ENCODE measurements at places on chromosomes 1 and 21. TPM values are rescaled to one million over a fixed set of nuclear protein-coding genes. Genes with fewer than 3 reads are reported as not detected.

GRCh38 chr1:114318961-114319360 is 165.3 kb upstream of the SYT6 start:
- no peaks in the 10 kb centered on the region for H3K36me3 ChIP-seq
- no peak overlapping the region for H3K4me3 ChIP-seq
- peaks cover 3% of the 10 kb centered on the region for H3K27me3 ChIP-seq
- H3K27ac ChIP-seq = no peak overlapping the region

- H3K4me1 ChIP-seq = no peaks in the 10 kb centered on the region
- no peaks in the 10 kb centered on the region for H3K36me3 ChIP-seq
- no peak overlapping the region for H3K27ac ChIP-seq
- no peak overlapping the region for H3K4me3 ChIP-seq
- DNase-seq = no peak
Measured at GRCh38 chr1:51969038-51969705, 21.3 kb downstream of the RAB3B start.

DNA sequence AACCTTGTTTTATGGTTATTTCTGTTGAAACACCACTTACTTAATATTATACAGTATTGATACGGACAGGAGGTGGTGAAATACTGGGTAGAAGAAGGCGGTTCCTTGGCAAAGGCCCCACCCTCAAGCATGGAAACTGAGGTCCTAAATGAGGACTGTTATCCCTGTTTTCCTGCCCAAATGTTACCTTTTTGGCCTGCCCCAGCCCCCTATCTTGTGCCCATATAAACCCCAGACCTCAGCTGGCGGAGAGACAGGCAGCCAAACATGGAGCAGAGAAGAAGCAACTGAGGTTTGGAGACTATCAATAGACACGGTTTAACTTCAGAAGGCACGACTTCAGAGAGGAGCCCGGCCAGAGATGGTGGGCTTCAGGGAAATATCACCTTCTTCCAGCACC is 640.1 kb downstream of the PTPRU start:
- H3K27ac ChIP-seq = no peak overlapping the region
- no peaks in the 10 kb centered on the region for H3K4me1 ChIP-seq
- DNase-seq = no peak
- H3K36me3 ChIP-seq = no peaks in the 10 kb centered on the region
- H3K4me3 ChIP-seq = no peak overlapping the region
- peaks cover 2% of the 10 kb centered on the region for H3K27me3 ChIP-seq

- no peak overlapping the region for H3K4me3 ChIP-seq
- no peak for DNase-seq
- peaks cover 19% of the 10 kb centered on the region for H3K4me1 ChIP-seq
- H3K27ac ChIP-seq = no peak overlapping the region
- H3K27me3 ChIP-seq = peaks cover 3% of the 10 kb centered on the region
- H3K36me3 ChIP-seq = peaks cover 4% of the 10 kb centered on the region
Measured at GRCh38 chr1:225885336-225885735, 3.2 kb upstream of the TMEM63A start.

- H3K27ac ChIP-seq = no peak overlapping the region
- no peaks in the 10 kb centered on the region for H3K36me3 ChIP-seq
- no peaks in the 10 kb centered on the region for H3K27me3 ChIP-seq
- H3K4me3 ChIP-seq = no peak overlapping the region
- DNase-seq = no peak
Measured at GRCh38 chr1:159113596-159114433, 37.2 kb upstream of the AIM2 start.

The APCS gene
- total RNA-seq = not detected

The SH3BGR gene
- 0.33 TPM for total RNA-seq

The ILF2 gene
- 182 TPM for total RNA-seq

The CRP gene
- not detected for total RNA-seq

DNA sequence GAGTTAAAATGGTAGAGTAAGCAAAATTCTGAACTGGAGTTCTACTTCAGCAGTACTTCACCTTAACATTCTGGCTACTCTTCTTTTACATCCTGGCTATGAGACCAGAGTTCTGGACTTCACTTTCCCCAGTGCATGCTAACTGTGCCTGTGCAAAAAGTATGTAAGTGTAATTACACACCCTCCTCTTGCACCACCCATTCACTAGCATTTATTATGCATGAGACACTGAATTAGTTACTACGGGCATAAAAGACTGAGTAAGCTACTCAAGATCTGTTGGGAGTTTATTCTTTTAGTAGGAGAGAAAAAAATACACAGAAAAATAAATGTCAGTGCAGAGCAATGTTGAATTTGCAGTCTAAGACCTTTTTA is 87.2 kb downstream of the GIPC2 start:
- no peaks in the 10 kb centered on the region for H3K36me3 ChIP-seq
- H3K4me3 ChIP-seq = no peak overlapping the region
- no peak for DNase-seq
- no peaks in the 10 kb centered on the region for H3K4me1 ChIP-seq

- no peaks in the 10 kb centered on the region for H3K36me3 ChIP-seq
- H3K4me1 ChIP-seq = no peaks in the 10 kb centered on the region
- DNase-seq = no peak
- H3K27me3 ChIP-seq = peaks cover 5% of the 10 kb centered on the region
Measured at GRCh38 chr1:177255411-177255810, 84.7 kb downstream of the BRINP2 start.

- no peak for DNase-seq
- no peaks in the 10 kb centered on the region for H3K36me3 ChIP-seq
- peaks cover 34% of the 10 kb centered on the region for H3K27me3 ChIP-seq
- H3K27ac ChIP-seq = no peak overlapping the region
- H3K4me3 ChIP-seq = no peak overlapping the region
Measured at GRCh38 chr1:204357551-204358490, 1.9 kb downstream of the PLEKHA6 start.

The LCE2A gene
- not detected for total RNA-seq

The IL22RA1 gene
- total RNA-seq = 0.09 TPM

DNA sequence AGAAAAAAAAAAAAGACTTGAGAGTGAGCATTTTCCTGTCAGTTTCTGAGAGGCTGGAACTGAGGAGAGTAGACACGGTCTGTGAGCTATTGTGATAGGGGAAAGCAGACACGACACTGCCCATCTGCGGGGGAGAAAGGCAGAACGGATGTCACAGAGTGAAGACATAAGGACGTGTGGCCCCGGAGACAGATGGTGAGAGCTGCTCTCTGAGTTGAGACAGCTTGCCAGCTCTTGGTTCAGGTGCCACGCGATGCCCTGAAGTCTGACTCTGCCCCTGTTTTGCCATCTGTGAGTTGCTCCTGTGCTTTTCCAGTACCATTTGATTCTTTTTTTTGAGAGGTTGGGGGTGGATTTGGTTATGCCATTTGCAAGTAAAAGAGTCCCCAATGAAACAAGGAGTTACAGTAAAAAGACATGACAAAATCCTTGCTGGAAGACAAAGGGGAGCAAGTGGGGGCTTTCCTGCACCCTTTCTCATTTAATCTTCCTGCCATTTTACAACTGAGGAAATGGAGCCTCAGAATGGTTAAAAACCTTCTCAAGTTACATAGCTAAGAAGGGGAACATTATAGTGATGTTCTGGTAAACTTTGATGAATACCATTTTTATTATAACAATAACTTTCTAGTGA is 128.9 kb upstream of the DNAH14 start:
- H3K27me3 ChIP-seq = no peaks in the 10 kb centered on the region
- no peaks in the 10 kb centered on the region for H3K36me3 ChIP-seq
- no peak overlapping the region for H3K27ac ChIP-seq
- no peaks in the 10 kb centered on the region for H3K4me1 ChIP-seq
- no peak for DNase-seq
- no peak overlapping the region for H3K4me3 ChIP-seq

DNA sequence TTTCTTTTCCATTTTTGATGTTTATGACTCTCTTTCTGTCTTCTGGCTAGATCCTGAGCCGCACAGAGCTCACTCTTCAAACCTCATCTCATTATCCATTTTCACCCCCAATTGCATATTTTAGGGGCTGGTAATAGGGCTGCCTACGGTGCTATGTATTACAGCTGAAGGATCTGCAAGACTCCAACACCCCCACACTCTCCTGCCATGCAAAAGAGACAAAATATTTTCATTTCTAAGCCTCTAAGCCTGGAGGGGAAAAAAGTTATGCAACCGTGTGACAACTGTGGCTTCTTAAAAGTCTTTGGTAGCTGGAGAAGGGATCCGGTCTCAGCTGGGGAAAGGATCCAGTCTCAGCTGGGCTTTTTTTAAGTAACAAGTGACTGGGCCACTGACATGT is 311.6 kb downstream of the NPHP4 start:
- peaks cover 6% of the 10 kb centered on the region for H3K27me3 ChIP-seq
- H3K4me1 ChIP-seq = no peaks in the 10 kb centered on the region
- H3K27ac ChIP-seq = no peak overlapping the region
- no peak overlapping the region for H3K4me3 ChIP-seq
- H3K36me3 ChIP-seq = no peaks in the 10 kb centered on the region

The TRIM58 gene
- total RNA-seq = 0.49 TPM

The FCRL5 gene
- 40.4 TPM for total RNA-seq

- no peaks in the 10 kb centered on the region for H3K36me3 ChIP-seq
- H3K4me3 ChIP-seq = peak overlapping the region; percentile 63
- DNase-seq = no peak
- peaks cover 69% of the 10 kb centered on the region for H3K27me3 ChIP-seq
Measured at GRCh38 chr1:2018217-2019171, 651 bp upstream of the GABRD start.

The VHLL gene
- total RNA-seq = not detected

The IFNGR2 gene
- 66.8 TPM for total RNA-seq

DNA sequence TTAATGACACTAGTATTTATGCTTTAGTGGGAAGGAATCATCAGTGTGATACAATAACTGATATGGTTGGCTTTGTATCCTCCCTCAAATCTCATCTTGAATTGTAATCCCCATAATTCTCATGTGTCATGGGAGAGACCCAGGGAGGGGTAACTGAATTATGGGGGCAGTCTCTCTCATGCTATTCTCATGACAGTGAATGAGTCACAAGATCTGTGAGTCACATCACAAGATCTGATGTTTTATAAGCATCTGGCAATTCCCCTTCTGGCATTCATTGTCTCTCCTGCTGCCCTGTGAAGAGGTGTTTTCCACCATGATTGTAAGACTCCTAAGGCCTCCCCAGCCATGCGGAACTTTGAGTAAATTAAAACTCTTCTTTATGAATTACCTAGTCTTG is 1760.3 kb downstream of the NCAM2 start:
- no peaks in the 10 kb centered on the region for H3K36me3 ChIP-seq
- no peak overlapping the region for H3K27ac ChIP-seq
- no peaks in the 10 kb centered on the region for H3K27me3 ChIP-seq
- no peak for DNase-seq

DNA sequence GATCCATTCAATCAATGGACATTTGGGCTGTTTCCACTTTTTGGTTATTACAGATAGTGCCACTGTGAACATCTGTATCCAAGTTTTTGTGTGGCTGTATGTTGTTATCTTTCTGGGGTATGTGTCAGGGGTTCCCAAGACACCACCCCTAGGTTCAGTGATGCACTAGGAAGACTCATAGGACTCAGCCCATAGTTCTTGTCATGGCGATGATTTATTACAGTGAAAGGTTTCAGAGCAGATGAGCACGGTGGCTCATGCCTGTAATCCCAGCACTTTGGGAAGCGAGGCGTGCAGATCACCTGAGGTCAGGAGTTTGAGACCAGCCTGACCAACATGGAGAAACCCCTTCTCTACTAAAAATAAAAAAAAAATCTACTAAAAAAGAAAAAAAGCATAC is 64.1 kb downstream of the MAN1C1 start:
- H3K27ac ChIP-seq = no peak overlapping the region
- peaks cover 10% of the 10 kb centered on the region for H3K27me3 ChIP-seq
- DNase-seq = no peak
- H3K4me1 ChIP-seq = peaks cover 12% of the 10 kb centered on the region

DNA sequence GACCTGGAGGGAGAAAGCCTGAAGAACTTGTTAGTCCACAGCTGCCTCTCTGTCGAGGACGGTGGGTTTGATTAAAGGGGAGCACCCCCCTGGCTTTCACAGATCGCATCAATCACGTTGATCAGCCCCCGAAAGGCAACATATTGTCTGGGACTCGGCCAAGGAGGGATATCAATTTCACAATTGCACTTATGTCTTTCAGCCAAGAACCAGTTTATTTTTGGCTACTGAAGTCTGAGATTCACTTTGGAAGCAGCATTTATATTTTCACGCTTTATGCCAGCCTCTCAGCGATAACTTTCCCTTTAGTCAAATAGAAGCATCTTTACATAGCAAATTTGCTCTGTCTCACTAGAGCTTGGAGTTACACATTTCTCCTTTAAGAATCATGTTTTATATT is 253.2 kb upstream of the RRP15 start:
- no peak for DNase-seq
- no peaks in the 10 kb centered on the region for H3K4me1 ChIP-seq
- no peak overlapping the region for H3K4me3 ChIP-seq
- no peaks in the 10 kb centered on the region for H3K36me3 ChIP-seq

DNA sequence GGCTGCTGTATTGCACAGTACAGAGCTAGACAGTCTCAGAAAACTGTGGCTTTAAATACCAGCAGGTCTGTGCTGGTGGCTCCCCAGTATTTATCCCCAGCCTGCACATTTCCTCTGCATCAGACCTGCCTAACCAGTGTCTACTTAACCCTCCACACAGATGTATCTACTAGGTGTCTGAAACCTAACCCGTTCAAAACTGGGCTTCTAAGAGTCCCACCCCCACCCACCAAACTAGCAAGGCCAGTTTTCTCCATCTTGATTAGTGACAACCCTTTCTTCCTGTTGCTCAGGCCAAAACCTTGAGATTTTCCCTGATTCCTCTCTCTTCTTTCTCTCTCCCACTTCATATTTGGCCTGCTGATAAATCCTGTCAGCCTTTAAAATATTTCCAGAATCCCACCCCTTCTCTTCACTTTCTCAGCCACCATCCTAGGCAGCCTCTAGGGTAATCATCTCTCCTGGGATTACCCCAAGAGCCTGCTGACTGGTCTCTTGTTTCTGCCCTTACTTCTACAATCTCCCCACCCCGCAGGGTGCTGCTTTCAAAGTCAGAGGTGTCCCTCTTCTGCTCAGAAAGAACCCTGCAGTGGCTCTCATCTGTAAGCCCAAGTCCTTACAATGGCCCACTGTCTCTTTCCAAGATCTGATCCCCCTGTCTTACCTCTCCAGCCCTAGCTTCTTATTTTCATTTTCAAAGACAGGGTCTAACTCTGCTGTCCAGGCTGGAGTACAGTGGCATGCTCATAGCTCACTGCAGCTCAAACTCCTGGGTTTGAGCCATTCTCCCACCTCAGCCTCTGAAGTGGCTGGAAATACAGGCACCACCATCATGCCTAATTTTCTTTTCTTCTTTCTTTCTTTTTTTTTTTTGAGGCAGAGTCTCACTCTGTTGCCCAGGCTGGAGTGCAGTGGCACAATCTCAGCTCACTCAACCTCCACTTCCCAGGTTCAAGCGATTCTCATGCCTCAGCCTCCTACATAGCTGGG is 45.2 kb downstream of the H3-3A start:
- no peak for DNase-seq
- no peaks in the 10 kb centered on the region for H3K27me3 ChIP-seq
- peaks cover 41% of the 10 kb centered on the region for H3K4me1 ChIP-seq
- H3K27ac ChIP-seq = peak overlapping the region; percentile 67

The OR2T11 gene
- total RNA-seq = 1.7 TPM

The CITED4 gene
- 0.54 TPM for total RNA-seq

- no peak overlapping the region for H3K27ac ChIP-seq
- no peak for DNase-seq
- no peak overlapping the region for H3K4me3 ChIP-seq
- H3K36me3 ChIP-seq = peaks cover 43% of the 10 kb centered on the region
Measured at GRCh38 chr1:211752317-211752716, 76.9 kb upstream of the NEK2 start.

The RHBDL2 gene
- total RNA-seq = not detected

The LDLRAD1 gene
- total RNA-seq = not detected

The RAP1GAP gene
- total RNA-seq = 0.54 TPM
